ENCODE measurements at places on chromosomes 3 and 15.
A peak's percentile ranks its signal among the peaks of the same experiment; 100 is the strongest.

DNA sequence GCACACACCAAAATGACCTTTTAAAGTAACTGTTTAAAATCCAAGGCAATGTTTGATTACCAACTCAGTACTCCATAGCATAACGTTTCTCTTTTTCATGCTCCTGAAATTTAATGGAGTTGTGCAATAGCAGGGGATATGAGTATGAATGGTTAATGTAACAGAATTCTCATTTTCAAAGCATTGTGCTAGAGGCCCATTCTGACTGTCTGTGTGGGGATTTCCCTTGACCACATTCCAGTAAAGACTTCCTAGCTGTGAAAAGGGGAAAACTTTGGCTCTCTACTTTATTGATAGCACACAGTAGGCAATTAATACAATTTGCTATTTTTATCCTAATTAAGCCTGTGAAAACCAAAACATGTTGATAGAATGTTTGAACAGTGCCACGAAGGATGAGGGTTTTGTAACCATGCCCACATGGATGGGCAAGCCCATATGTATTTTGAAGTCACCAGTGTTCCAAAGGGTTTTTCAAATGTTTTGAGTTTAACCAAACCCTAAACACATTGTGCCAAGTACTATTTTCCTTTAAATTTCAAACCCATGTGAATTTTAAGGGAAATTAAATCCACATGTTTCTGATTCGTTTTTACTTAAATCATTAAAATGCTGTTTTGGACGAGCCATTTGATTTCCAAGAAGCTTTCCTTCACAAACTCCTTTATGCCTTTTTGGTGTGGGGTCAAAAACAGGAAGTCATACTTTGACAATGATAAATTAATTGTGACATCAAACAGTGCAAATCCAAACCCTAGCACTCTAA is 261.2 kb downstream of the SHOX2 start:
- DNase-seq = no peak

- peak; percentile 69 for DNase-seq
These were observed 162.9 kb downstream of the ITPR1 start for GRCh38 chr3:4656059-4656458.

DNA sequence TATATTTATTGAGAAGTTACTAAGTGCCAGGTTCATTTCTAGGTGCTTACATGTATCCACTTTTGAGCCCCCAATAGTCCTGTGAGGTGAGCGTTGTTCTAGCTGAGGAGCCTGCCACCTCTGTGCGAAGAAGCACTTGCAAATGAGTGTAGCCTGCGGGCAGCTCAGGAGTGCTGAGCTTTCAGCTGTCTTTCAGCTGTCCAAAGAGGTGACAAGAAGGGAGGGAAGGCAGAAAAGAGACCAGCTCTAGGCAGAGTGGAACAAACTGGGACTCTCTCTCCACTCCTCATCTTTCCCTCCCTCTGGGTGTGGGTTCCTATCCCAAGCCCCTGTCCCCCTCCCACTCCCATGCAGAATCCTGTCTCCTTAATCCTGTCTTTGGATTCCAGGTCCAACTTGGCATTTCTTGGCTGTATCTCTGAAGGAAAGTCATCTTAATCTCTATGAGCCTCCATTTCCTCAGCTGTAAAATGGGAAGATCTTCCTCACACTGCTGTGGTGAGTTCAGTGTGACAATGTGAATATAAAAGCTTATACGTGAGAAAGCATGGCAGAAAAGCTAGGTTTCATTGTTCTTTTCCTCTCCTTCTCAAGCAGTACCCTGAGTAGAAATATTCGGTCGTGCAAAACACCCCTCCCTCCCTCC is 6.7 kb upstream of the SRP14 start:
- DNase-seq = peak; percentile 28

GRCh38 chr3:125693887-125694286 is 98.6 kb upstream of the OSBPL11 start:
- no peak for DNase-seq

DNA sequence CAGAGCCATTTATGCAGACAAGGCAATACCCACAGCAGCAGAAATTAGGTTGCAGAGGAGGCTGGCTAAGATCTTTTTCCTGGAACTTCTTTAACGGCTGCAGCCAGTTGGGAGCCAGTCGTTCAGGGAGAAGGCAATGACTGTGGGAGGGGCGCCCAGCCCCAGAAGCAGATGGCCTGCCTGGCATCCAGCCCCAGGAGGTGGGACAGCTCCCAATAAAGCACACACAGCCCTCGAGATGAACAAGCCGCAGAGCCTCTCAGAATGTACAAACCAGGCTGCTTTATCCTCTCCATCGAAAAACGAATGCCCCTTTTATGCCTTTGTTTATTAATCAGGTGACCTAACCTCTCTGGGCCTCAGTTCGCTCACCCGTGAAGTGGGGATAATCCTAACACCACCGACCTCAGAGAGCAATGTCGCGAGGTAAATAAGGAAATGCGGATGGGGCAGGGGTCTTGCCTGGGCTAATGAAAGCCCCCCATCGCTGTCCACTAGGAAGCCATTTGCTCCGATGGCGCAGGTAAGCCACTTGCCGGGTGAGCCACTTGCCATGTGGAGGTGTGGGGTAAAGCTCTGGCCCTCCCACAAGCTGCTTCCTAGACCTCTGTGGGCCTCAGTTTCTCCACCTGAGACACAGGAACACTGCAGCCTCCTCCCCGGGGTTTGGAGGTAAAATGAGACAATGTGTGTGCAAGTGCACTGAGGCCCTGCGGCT is 35.8 kb downstream of the MGLL start:
- DNase-seq = no peak

- DNase-seq = peak; percentile 18
These were observed 17.5 kb upstream of the POC1A start for GRCh38 chr3:52171514-52172261.

GRCh38 chr15:68566377-68566954 is 12.3 kb upstream of the CORO2B start:
- DNase-seq = no peak

- DNase-seq = no peak
These were observed 34.2 kb upstream of the SKIL start for GRCh38 chr3:170323331-170323730.

GRCh38 chr3:63193647-63194046 is 84.5 kb upstream of the SYNPR start:
- peak; percentile 60 for DNase-seq

GRCh38 chr3:189626286-189626685 is 4.9 kb upstream of the TP63 start:
- no peak for DNase-seq

DNA sequence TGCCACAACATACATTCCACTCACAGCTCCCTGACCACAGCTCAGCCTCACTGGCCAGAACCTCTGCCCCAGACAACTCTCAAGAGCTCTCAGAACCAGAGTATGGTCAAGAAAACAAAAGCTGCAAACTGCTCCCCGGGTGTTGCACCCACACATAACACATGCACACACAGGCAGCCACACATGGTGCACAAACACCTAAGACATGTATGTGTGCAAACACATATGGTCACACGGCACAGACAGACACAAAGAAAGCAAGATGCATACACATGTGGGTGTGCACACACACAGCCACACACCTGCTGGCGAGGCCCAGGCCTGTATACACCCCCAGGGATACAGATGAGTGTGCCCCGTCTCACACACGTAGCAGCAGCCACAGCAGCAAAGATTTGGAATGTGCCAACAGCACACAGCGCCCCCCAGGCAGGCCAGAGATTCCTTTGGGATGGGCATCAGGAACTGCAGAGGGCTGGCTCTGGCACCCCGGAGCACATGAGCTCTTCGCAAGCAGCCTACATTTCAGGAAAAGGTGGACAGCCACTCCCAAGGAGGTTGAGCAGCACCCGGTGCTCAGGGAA is 6.6 kb downstream of the KLF15 start:
- no peak for DNase-seq

GRCh38 chr3:13258280-13258679 is 161.8 kb downstream of the NUP210 start:
- DNase-seq = no peak

DNA sequence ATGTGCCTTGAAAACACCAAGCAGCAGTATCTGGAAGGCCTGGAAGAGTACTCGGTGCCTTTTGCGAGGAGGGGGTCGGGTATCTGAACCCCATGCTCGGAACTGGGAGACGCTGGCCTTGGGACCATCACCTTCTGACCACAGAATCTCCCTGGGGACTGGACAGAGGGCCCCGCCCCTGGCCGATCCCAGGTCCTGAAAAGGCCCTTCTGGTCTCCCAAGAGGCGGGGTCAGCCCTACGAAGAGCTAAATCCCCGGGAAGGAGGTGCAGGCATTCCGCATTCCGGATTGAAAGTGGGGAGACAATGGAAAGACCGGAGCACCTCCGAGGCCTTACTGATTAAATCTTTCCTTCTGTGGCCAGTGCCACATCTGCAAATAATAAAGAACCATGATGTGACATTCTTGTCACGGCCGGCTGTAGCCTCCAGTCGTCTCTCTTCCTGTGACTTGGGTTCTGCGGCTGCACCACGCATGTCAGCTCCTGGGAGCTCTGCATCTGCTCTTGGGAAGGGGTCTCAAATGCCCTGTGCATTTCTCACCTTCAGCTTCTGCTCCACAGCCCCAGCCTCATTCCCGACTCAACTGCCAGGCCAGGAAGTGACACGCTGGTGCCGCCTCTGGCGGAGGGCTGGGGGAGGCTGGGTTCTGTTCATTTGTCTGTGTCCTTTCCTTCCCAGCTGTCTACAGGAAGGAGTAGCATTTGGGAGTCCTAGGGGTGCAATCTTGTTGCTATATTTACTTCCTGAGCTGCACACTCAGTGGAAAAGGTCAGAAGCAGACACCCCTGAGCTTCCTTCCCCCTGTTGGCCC is 173.5 kb downstream of the KLF13 start:
- no peak for DNase-seq

- peak; percentile 92 for DNase-seq
These were observed 108.4 kb downstream of the MEGF11 start for GRCh38 chr15:66144978-66145725.

- DNase-seq = peak; percentile 28
These were observed 16.4 kb upstream of the ST8SIA2 start for GRCh38 chr15:92377083-92377789.

DNA sequence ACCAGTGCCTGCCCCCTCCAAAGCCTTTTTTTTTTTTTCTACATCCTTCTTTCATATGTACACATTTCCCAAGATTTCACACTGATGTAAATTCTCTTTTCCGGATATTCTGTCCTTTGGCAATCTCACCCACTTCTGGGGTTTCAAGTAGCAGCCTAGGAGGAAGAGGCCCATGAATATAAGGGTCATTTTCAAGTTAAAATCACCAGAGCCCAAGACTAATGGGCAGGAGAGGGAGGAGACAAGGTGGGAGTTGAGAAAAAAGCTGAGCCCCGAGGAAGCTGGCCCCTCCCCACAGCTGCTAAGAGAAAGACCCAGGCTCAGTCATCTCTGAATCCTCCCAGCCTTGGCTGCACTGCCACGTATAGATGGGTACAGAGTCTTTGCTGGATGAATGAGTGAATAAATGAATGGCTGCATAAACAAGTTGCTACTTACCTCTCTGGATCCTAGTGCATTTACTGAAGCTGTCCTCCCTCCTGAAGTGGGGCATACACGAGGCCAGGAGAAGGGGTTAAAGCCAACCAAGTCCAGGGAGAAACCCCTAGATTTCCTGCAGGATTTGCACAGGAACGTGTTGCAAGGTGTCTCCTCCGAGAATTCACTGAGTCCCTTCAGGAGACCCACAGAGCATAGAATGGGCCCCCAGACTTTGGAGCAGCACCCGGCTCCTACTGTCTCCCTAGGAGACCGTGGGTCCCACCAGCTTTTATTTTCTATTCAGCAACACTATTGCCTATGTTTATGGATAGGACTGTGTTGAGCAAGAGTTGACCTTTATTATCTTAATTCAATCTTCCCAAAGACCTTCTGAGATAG is 100.8 kb upstream of the LIPC start:
- peak; percentile 45 for DNase-seq

GRCh38 chr3:141217389-141217788 is 14.2 kb upstream of the PXYLP1 start:
- DNase-seq = no peak

GRCh38 chr3:188946351-188947240 is 225.2 kb upstream of the TPRG1 start:
- DNase-seq = no peak

DNA sequence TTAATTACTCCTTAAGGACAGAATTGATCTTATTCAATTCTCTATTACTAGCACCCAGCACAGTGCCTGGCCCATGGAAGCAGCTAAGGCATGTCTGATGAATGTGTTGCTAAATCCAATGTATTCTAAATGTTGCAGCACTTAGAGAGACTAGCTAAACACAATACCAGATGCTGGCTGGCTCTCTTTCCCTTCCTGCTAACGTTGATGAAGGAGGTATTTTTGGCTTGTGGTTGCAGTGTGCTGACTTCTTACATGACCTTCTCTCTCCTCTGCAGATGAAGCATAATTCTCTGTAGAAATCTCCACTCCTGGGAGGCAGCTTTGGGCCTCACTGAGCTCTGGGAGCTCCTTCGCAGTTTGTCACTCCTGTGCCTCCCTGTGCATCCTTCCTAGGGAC is 183.6 kb downstream of the PEX5L start:
- DNase-seq = no peak

DNA sequence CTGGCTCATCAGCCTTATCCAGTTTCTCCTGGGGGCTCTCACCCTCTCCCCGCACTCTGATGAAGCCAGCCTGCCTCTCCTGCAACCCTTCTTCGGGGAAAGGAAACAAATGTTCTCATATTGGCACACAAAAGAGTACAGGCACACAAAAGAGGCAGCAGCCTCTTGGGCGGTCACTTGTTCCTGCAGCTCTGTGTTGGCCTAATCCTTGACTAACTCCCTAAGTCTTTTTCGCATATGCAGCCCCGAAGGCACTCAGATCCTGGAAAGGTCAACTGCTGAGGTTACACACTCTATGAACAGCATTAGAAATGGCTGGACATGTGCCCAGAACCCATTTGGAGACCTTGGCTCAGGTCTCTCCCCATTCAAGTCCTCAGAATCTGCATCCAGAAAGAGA is 7.4 kb upstream of the CAMP start:
- no peak for DNase-seq

- peak; percentile 78 for DNase-seq
These were observed 2.7 kb downstream of the TMEM108 start for GRCh38 chr3:133040696-133041523.

- DNase-seq = no peak
These were observed 14.0 kb downstream of the PYGO1 start for GRCh38 chr15:55574096-55574495.

GRCh38 chr3:71265365-71265915 is 318.1 kb downstream of the FOXP1 start:
- DNase-seq = no peak

- peak; percentile 70 for DNase-seq
These were observed 394.5 kb upstream of the DPPA4 start for GRCh38 chr3:109731639-109732473.

DNA sequence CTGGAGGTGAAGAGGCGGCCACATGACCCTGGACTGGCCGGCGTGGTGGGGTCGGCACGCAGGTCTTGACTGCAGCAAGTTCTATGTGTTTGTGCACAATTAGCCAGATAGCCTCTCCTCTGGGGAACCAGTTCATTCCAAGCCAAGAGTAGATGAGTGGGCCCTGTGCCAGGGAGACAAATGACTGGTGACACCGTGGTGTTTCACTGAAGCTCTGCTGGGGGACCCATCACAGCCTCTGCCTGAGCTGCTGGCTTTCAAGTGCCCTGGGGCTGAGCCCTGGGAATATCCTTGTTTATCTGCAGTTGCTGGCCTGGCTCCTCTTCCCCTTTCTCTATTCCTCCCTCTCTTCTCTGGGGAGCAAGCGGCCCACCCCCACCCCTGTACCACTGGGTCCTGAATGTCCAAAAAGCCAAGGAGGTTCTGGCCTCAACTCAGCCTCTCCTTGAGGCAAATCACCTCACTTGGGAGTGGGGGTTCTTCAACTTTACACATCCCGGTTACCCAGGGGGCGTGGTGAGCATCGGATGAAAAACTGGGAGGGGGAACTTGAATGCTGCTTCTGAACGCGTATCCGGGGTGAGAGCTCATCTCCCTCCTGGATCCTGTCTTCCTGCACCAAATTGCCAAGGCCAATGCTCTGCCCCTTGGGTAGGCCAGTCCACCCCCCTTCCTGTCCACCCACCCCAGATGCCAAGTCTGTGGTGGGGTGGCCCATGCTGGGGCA is 199.6 kb upstream of the LYSMD4 start:
- DNase-seq = no peak
